ENCODE measurements at places on chromosomes 6 and 20. TPM values are rescaled to one million over a fixed set of nuclear protein-coding genes. Genes with fewer than 3 reads are reported as not detected.

Gene GLO1
- total RNA-seq: 188 TPM

Gene TBXT
- total RNA-seq: not detected

Gene TNFRSF6B
- total RNA-seq: not detected

Gene KHDC1L
- not detected for total RNA-seq

GRCh38 chr6:68652117-68652536 lies 17.0 kb downstream of the ADGRB3 start:
- no peak for DNase-seq

DNA sequence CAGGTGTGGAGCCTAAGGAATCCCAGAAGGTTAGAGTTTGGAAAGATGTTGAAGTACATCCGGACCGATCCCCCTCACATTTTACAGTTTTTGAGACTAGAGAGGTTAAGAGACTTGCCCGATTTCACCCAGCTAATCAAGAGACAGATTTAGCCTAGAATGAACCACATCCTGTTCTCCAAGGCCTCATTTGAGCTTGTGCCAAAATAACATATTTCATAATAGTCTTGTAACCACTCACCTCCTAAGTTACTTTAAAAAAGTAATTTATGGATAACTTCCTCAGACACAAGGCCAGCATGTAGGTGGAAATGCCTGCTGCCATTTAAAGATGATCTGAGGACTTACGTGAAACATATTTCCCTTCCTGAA lies 39.8 kb upstream of the ARHGAP18 start:
- peak; percentile 77 for DNase-seq

DNA sequence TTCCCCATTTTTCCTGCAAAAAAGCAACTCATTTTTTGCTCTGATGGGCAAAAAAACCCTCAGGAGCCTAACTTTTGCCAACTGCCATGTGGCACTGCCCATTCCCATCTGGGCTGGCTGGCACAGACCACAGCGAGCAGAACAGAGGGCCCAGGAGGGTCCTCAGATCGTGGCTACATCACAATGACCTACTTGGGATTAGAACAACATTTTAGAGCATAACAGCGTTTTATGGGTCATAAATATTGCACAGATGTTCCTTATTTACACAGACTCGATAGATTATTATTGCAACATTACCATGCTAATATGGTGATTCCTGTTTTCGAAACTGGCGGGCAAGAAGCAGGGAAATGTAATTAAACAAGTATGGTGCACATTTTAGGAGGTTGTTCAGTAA lies 28.0 kb downstream of the PTPRT start:
- no peak for DNase-seq
